ENCODE measurements at places on chromosomes 6 and 20. TPM values are rescaled to one million over a fixed set of nuclear protein-coding genes. Genes with fewer than 3 reads are reported as not detected.
A peak's percentile ranks its signal among the peaks of the same experiment; 100 is the strongest.

GRCh38 chr6:96913621-96914020 is 10.9 kb upstream of the KLHL32 start:
- no peak overlapping the region for H3K4me3 ChIP-seq
- no peaks in the 10 kb centered on the region for H3K4me1 ChIP-seq
- DNase-seq, result no peak
- no peaks in the 10 kb centered on the region for H3K36me3 ChIP-seq

DNA sequence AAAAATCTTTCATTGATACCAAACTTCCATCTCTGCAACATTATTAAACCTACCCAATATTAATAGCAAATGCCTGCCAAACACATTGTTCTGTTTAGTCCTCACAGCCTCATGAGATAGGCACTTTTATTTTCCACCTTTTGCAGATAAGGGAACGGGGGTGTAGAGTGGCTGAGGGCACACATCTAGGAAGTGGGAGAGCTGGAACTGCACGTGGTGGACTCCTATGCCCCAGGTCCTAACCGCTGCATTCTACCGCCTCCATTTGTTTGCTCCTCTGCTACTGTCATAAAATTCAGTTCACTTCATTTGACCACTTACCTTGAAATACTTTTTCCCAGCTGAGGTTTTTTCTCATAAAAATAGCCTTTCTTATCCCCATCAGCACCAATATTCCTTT is 7.6 kb downstream of the FAM217A start:
- H3K27me3 ChIP-seq, result no peaks in the 10 kb centered on the region
- peaks cover 4% of the 10 kb centered on the region for H3K36me3 ChIP-seq
- no peak overlapping the region for H3K27ac ChIP-seq
- H3K4me1 ChIP-seq, result no peaks in the 10 kb centered on the region

GRCh38 chr6:38567436-38567835 is 72.3 kb downstream of the BTBD9 start:
- H3K27me3 ChIP-seq, result no peaks in the 10 kb centered on the region
- no peak overlapping the region for H3K4me3 ChIP-seq
- H3K36me3 ChIP-seq, result no peaks in the 10 kb centered on the region

DNA sequence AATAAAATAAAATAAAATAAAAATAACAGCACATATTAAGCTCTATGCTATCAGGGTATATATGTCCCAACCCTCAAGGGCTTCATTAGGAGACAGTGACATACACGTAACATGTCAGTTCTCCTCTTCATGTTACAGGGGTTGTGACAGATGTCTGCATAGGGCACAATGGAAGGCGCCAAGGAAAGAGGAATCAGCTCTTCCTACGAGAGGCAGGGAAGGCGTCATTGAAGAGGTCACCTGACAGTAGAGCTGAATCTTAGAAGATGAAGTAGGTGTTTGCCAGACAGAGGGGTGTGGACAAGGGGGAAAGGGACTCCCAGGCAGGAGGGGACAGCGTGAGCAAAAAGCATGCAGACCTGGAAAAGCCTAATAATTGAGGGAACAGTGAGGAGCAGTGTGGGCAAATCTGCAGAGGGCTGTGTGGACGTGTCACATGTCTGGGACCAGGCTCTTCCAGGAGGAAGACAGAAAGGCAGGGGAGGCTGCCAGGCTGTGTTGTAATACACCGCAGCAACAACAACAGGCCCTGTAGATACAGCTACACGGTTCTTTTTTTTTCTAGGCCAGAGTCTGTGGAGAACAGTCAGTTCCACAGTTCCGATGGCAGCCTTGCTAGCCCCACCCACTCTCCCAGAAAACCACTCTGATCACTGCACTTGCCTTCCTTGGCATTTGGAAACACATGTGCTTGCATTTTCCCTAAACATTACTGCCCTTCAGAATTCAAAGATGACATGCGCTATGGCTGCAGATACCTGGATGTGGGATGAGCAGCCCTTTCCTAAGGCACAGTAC is 2.5 kb upstream of the FKBP5 start:
- no peaks in the 10 kb centered on the region for H3K27me3 ChIP-seq
- peak; percentile 80 for DNase-seq
- peak overlapping the region; percentile 11 for H3K4me3 ChIP-seq
- peaks cover 21% of the 10 kb centered on the region for H3K4me1 ChIP-seq

DNA sequence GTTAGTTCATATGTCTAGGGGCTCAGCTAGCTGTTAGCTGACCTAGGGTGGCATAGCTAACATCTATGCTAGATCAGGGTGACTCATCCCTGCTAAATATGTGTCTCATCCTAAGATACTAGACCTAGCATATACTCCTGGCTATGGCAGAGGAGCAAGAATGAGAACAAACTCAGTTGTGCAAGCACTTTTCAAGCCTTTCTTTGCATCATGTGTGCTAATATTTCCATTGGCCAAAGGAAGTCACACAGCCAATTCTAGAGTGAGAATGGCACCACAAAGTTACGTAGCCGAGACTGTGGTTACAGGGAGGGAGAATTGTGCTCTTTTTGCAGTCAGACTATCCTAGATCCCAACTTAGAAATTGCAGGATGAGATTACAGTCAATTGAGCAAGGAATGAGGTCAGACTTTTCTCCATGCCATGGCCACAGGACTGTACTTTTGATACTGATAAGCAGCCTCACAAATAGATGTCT is 78.7 kb downstream of the PLCB4 start:
- no peaks in the 10 kb centered on the region for H3K27me3 ChIP-seq
- no peak overlapping the region for H3K27ac ChIP-seq
- peak; percentile 81 for DNase-seq
- H3K4me3 ChIP-seq, result no peak overlapping the region
- peaks cover 6% of the 10 kb centered on the region for H3K4me1 ChIP-seq

- H3K27me3 ChIP-seq, result no peaks in the 10 kb centered on the region
- H3K36me3 ChIP-seq, result no peaks in the 10 kb centered on the region
- H3K4me3 ChIP-seq, result peak overlapping the region; percentile 21
Measured at GRCh38 chr6:87731818-87732661, 30.0 kb upstream of the AKIRIN2 start.

DNA sequence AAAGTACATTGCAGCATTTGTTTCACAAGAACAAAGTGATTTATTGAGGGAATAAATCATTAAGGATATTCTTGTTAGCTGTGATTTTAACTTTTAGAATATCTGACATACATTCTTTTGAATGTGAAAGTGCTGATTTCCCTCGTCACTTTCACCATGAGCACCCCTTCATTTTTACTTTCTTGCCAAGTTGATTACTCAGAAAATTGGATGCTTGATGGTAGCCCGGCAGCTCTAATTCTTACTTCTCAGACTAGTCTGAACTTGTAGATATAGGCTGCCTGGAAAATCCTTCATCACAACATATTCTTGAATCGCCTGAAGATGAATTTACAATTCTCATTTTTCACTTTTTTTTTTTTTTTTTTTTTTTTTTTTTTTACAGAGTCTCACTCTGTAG is 147.1 kb upstream of the SMLR1 start:
- H3K27me3 ChIP-seq, result no peaks in the 10 kb centered on the region
- peaks cover 15% of the 10 kb centered on the region for H3K4me1 ChIP-seq
- DNase-seq, result peak; percentile 79
- H3K4me3 ChIP-seq, result peak overlapping the region; percentile 2
- H3K36me3 ChIP-seq, result no peaks in the 10 kb centered on the region
- peak overlapping the region; percentile 50 for H3K27ac ChIP-seq

DNA sequence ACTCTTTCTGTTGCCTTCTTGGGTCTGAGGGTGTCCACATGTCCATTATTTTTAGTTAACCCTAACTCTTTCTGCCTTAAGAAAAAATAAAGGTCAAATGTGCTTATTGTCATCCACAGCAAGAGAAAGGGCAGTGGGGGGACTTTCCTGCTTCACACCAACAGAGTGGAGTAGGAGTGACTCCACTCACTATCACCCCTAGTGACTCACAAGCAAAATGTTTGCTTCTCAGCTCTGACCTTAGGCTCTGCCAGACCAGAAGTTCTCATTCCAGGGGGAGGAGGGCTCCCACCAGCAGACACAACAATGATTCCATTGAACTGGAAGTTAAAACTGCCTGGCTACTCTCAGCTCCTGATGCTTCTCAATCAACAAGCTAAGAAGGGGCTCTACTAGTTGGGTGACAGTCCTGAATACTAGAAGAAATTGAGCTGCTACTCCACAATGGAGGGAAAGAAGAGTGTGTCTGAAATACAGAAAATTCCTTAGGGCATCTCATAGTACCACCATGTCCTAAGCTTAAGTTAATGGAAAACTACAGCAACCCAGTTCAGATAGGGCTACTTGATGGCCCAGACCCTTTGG is 83.9 kb upstream of the AFDN start:
- no peak overlapping the region for H3K4me3 ChIP-seq
- no peak overlapping the region for H3K27ac ChIP-seq
- peaks cover 91% of the 10 kb centered on the region for H3K27me3 ChIP-seq
- H3K36me3 ChIP-seq, result no peaks in the 10 kb centered on the region
- no peaks in the 10 kb centered on the region for H3K4me1 ChIP-seq

Gene PREX1
- 0.05 TPM for total RNA-seq

Gene LHFPL5
- not detected for total RNA-seq

Gene GJA10
- not detected for total RNA-seq
